ENCODE measurements at places on chromosomes 3 and 15.

GRCh38 chr3:126057936-126058335 lies 26.0 kb downstream of the SLC41A3 start:
- DNase-seq, result no peak

DNA sequence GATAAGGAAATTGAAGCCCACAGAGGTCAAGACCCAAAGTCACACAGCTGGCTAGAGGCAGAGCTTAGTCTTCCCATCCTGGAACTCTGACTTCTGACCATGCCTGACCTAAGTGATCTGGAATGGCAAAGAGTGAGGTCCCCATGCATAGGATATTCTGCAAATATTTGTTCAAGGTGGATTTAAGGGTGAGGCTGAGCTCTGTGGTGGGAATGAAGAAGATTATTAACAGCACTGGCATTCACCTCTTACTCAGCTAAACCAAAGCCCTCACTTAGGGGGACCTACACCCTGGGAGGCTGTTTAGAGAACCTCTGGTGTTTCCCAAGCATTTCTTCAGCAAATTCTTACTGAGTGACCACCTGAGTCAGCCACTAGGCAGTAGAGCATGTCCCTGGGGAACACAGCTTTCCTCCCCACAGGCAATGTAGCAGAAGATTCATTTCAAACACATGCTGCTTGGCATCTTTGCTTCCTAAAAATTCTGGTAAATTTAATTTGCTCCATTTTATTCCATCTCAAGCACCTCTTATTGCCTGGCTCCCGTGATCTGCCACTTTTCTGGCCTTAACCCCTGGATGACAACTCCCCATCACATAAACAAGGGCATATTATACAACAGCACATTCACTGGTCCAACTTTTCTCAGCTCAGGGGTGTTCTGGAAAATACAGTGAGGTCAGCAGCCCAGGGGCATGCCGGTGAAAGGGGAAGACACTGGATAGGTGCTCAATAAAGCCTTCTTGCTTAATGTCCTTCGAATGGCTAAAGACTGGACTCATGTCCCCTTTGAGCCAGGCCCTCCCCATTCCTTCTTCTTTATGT lies 176.0 kb downstream of the ABHD5 start:
- DNase-seq, result no peak

GRCh38 chr15:36501063-36501678 lies 78.3 kb upstream of the CDIN1 start:
- DNase-seq, result no peak

GRCh38 chr15:70569091-70569713 lies 194.2 kb downstream of the UACA start:
- no peak for DNase-seq

- DNase-seq, result no peak
Observed at GRCh38 chr3:118543832-118544231, 490.8 kb downstream of the IGSF11 start.

DNA sequence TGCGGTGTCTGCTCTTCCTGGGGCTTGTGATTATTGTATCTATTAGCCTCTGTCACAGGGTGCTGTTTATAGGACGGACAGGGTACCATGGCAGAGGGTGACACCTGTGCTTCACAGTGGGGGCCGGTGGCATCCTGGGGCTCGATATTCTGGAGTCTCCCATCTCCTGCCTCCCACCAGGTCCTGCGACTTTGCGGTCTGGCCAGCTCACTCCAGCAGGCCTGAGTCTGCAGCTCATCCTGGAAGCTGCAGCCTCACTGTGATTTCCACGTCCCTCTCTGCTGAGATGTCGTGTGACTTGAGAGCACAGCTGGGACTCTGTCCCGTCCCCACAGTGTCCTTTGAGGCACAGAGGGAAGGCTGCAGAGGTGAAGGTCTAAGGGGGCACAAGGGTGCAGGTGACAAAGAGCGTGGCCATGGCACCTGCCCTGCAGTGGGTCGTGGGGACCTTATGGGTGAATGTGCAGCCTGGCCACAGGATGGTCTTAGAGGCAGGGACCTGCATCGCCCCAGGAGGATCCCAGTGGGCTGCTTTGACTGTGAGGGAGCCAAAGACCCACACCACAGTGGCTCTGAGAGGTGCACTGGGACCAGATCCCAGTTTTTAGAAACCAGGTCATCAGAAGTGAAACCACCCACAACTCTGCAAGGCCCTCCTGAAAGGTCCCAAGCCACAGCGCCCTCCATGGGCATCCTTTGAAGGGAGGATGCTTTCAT lies 172.8 kb downstream of the KLF13 start:
- no peak for DNase-seq

- no peak for DNase-seq
Observed at GRCh38 chr3:12875857-12876836, 34.8 kb upstream of the RPL32 start.

DNA sequence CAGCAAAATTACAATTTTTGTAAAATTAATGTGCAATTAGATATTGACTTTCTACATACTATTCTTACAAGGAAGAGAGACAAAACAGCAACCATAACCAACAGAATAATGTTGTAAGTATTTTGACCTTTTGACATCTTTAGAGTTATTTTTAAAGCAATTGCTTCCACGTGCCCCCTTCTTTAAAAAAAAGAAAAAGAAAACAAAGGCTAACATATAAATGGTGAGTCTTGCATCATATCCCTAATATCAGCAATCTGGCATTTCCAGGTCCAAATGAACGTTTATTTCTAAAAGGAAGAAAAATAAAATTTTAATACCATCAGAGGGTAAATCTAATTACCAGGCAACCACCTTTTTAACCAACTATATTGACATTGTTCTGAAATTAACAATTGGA lies 19.3 kb upstream of the STRIT1 start:
- DNase-seq, result no peak

DNA sequence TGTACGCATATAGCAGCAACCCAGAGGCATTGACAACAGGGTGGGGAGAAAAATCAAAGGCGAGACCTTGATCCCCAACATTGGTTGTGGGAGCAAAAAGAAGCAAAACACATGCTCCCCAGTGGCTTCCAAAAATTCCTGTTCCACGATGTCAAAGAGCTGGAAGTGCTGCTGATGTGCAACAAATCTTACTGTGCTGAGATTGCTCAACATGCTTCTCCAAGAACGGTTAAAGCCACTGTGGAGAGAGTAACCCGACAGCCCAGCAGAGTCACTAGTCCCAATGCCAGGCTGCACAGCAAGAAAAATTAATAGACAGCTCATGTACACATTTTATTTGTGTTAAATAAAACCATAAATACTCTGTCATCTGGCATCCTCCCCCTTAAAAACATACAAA lies 179.9 kb upstream of the PFN2 start:
- no peak for DNase-seq

GRCh38 chr15:69693059-69693458 lies 240.4 kb downstream of the RPLP1 start:
- no peak for DNase-seq

- no peak for DNase-seq
Observed at GRCh38 chr15:39413558-39413957, 167.3 kb upstream of the THBS1 start.

DNA sequence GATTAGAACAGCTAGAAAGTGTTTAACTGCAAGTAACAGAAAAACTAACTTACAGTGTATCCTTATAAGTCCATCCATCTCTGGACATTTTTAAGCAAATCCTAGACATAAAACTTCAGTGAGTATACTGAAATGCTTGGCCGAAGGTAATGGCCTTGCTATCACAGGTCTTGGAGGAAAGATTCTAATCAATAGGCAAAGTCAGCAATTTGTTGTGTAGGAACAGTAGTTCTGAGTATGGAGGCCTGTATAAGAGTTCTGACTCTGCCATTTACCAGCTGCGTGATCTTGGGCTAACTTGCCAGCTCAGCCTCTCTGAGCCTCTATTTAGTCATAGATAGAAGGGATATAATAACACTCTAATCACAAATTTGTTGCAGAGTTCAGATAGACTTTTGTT lies 328.1 kb downstream of the IL20RB start:
- no peak for DNase-seq

DNA sequence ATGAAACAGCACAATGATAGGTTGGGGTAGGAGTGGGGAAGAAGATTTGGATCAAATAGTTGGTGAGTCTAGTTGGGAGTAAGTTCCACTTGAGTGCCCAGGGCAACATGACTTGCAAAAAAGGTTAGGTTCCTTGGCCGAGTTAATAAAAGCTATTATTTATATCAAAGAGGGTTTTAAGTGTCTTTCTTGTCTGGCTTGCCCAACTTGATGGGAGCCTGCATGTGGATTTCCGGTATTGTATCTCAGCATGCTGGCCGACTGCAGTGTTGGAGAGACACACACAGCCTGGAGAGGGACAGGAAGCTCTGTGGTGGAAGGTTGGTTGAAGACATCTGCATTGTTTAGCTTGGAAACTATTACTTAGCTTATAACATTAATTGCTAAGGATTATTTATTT lies 449.5 kb upstream of the TBL1XR1 start:
- DNase-seq, result no peak

- DNase-seq, result no peak
Observed at GRCh38 chr15:57423599-57424140, 47.4 kb downstream of the CGNL1 start.

DNA sequence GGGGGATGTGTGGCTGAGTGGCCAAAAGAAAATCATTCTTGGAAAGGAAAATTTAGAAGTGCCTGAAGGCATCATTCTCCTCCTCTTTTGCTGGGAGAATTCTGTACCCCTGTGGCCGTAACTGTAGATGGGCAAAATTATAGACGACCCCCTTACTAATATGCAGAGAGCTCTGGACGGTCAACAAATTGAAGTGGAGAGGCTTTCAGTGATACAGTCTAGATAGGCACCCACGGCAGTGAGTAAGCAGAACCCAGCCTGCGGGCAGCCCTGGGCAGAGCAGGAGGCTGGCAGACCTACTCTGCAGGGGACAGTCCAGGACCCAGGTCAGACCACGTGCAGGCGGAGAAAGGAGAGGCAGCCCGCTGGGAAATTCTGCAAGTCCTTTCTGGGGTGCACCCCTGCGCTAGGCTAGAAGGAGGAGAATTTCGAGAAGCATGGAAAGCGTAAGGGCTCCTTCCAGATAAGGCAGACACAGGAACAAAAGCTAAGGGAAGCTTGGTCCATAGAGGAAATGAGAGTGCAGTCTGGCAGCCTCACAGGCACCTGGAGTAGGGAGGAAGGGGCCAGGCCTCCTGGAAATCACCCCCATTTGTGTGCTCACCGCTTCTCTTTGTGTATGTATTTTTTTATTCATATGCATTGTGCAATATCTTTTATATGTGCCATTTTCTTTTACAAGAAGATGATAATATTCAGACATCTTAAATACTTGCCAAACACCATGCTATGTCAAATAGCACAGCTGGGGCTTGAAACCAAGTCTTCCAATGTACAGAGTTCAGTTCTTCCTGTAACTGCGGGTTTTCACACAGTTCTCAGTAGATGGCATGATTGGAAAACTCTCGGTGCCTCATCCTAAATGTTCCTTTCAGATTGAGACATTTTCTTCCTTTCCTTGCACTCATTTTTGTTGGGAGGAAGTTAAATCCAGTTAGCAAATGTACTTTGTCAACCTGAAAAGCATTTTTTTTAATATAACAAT lies 40.2 kb downstream of the LRRK1 start:
- DNase-seq, result no peak

- no peak for DNase-seq
Observed at GRCh38 chr3:183895296-183895695, 10.6 kb upstream of the PARL start.

GRCh38 chr3:72657666-72658065 lies 190.6 kb downstream of the SHQ1 start:
- no peak for DNase-seq

GRCh38 chr3:50587373-50587772 lies 18.1 kb downstream of the HEMK1 start:
- no peak for DNase-seq

- no peak for DNase-seq
Observed at GRCh38 chr3:142574665-142575064, 3.9 kb downstream of the ATR start.

DNA sequence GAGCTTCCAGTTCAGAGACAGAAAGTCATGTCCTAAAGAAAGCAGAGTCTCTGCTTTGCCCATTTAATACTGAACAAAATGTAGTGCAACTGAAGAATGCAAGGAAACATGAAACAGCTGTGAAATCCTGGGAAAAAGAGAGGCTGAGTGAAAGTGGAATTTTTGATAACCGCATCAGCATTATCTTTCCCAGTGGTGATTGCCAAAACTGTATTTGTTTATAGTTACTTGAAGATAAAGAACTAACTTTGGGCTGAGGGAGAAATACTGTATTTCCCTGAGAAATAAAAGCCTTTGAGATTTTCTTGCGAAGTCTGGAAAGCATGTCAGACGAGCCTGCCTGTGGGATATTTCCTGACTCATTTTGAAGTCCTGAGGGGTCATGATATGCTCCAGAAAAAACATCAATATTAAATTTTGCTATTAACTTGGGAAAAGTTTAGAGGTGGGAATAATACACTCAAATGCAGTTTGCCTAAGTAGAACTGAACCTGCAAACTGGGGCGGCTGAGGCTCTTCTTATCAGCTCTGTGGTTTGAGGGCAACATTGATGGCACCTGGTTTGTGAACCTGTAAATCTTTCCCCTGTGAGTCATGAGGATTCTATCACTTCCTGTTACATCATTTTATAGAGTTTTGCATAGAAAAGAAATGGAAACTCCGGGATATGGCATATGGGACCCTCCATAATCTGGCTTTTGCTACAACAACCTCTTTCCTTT lies 855.3 kb downstream of the MCTP2 start:
- DNase-seq, result no peak

- DNase-seq, result no peak
Observed at GRCh38 chr3:35663471-35663870, 24.1 kb downstream of the ARPP21 start.

DNA sequence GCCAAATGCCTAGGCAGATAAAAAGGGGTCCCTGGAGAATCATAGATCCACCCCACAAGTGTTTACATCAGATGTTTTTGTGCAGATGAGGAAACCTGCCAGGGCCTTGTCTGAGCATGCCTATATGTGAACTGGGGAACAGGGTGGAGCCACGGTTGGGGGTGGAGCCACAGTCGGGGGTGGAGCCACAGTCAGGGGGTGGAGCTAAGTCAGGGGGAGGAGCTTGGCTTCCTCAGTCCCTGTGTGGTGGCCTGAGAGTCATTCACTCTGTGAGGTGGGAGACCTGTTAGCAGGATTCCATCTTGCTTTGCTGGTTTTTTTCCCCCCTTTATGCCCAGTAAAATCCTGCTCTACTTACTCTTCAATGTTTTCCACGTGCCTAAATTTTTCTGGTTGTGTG lies 57.8 kb upstream of the TGFBR2 start:
- DNase-seq, result peak; percentile 5

- no peak for DNase-seq
Observed at GRCh38 chr15:59413577-59413976, 24.4 kb upstream of the FAM81A start.

DNA sequence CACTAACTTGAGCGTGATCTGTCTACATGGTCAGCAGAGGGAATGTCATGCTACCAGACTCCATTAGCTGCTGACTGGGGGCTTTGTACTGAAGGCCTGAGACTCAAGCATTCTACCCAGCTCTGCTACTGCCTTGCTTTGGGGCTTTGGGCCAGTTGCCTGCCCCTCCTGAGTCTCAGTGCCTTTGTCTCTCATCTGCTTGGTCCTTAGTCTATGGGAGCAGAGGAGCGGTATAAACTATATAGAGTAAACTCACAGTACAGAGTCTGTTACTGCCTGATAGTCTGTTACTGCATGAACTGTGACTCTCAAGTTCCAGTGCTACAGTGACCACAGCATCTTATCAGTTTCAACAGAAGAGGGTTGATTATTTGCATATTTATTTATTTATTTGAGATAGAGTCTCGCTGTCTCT lies 38.5 kb upstream of the C15orf39 start:
- no peak for DNase-seq

- peak; percentile 34 for DNase-seq
Observed at GRCh38 chr3:52444860-52445793, at the start of gene SEMA3G. SEMA3G (minus strand) TSS chr3:52445103; CDS start chr3:52445027, 76 bp downstream.

- DNase-seq, result no peak
Observed at GRCh38 chr15:88334436-88334835, 77.9 kb upstream of the NTRK3 start.
